ENCODE measurements at places on chromosomes 11 and 22.

DNA sequence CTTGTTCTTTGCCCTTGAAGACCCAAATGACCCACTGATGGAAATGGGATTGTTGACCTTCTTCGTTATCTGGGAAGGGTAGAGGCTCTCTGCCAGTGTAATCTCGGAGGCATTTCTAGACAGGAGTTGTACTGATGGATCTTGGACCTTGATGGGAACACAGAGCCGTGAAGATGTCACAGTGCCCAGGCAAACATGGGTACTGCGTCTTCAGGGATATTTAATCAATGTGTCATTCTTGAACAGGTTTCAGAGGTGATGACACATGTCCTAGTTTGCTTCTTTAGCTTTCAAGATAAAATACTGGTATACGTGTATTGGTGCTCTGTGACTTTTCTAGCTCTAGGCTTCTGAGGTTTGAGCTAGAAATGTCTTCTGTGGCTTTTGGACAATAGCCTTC lies 6.2 kb downstream of the LDLRAD3 start:
- DNase-seq, result no peak

DNA sequence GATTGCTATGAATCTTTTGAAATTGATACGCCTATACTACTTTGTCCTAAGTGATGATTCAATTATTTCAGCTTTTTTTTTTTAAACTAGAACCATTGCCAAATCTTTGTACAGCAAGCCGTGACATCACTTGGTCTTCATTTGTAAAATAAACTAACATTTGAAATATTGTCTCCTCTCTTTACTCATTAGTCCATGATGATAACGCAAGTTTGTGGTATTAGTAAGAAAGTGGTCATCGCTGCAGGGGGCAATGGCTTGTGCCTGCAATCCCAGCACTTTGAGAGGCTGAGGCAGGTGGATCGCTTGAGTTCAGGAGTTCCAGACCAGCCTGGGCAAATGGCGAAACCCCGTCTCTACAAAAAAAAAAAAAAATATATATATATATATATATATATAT lies 12.9 kb upstream of the ARHGAP42 start:
- DNase-seq, result no peak

GRCh38 chr11:85869781-85870180 lies 14.6 kb downstream of the CCDC83 start:
- no peak for DNase-seq

- no peak for DNase-seq
Measured at GRCh38 chr11:67494371-67495233, 10.6 kb downstream of the PITPNM1 start.

DNA sequence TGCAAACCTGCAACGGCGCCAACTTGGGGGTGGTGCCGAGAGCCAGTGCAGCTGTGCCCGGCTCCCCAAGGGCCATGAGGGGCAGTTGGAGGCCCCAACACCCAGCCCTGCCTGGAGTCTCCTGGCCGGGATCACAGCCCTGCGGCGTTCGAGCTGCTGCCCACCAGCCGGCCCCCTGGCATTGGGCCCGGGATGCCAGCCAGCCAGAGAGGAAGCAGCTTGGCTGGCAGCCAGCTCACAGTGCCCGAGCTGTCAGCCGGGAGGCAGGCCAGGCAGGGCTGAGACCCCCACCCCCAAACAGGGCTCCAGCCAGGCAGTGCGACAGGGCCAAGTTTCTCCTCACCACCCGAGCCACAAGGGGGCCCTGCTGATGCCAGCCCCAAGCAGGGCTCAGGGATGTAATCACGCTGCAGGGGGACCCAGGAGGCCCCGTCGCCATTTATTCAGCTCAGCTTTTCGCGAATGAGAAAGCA lies 26.0 kb upstream of the TCF20 start:
- DNase-seq, result no peak

DNA sequence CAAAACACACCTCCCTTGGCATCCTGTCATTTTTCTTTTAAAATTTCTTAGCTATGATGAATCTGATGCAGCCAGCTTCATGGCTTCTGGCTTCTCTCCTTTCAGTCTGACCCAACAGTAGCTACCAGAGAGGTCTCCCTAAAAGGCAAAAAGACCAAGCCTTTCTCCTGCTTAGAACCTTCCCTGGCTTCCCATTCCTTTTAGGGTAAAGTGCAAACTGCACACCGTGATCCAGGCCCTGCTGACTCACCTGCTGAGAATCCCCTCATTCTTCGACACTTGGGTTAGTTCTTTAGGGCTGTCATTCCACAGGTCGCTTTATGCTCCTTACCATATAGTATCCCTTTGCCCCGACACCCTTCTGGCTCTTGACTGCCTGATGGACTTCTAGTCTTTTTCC lies 362.4 kb downstream of the MIAT start:
- DNase-seq, result no peak

GRCh38 chr11:20017320-20017719 lies 143.0 kb downstream of the DBX1 start:
- DNase-seq, result no peak

GRCh38 chr11:108498816-108499408 lies 728 bp upstream of the POGLUT3 start:
- no peak for DNase-seq

DNA sequence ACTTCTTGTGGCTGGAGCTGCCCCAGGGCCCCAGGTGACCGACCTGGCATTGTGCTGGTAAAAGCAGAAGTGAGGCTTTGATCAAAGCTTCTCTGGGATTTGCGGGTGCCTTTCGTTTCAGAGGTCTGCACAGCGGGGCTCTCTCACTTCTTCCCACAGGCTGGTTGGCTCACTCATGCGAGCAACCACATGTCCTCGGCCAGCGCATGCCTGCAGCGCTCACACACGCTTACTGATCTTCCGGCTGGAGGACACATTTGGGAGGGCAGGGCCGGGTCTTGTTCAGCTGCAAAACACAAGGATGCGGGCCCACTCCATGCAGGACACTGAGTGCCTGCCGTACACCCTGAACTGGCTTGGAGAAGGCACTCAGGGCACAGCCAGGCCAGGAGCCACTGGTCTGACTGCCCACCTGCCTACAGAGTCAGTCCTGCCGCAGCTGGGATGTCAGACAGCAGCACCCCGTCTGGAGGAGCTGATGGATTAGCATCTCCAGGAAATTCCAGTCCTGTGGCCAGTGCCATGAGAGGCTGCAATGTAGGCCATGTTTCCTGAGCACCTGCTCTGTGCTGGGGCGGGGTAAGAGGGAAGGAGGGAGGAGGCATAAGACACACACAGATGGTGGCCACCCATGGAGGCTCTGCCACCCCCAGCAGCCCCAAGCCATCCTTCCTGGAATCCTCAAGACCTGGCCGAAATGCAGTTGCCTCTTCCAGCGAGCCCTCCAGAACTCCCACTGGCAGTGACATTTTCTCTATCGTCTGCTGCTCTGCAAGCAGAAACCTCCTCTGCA lies 1383.2 kb downstream of the BRD1 start:
- peak; percentile 73 for DNase-seq
